ENCODE measurements at places on chromosomes 7 and 10.

DNA sequence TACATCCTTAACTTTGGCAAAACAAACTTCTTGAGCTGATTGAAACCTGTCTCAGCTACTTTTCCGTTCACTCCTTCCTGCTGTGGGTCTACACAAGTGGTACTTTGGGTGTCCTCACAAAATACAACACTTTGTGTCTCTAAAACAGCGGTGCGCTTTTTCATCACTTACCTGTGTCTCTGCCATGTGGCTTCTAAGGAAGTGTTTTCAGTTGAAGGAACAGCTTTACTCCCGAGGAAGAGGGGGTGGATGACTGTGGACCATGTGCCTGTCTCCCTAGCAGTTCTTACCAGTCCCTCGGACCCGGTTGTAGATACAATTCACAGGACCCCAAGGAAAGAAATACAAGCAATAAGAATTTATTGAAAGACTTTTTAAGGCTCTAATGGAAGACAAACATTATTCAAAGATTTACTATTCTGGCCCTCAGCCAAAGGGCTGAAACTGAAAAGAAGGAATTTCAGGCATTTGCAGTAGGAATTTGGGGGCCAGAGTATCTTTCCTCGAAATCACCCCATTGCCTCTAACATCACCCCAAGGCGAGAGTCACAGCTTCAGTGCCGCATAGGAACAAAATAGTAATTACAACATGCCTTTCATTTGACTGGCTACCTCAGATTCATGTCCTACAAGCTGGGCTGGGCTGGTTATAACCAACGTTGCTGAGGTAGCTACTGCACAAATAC lies 246.3 kb downstream of the ACTR3B start:
- no peak for DNase-seq

GRCh38 chr7:21146642-21147423 lies 281.1 kb upstream of the SP4 start:
- DNase-seq = no peak

DNA sequence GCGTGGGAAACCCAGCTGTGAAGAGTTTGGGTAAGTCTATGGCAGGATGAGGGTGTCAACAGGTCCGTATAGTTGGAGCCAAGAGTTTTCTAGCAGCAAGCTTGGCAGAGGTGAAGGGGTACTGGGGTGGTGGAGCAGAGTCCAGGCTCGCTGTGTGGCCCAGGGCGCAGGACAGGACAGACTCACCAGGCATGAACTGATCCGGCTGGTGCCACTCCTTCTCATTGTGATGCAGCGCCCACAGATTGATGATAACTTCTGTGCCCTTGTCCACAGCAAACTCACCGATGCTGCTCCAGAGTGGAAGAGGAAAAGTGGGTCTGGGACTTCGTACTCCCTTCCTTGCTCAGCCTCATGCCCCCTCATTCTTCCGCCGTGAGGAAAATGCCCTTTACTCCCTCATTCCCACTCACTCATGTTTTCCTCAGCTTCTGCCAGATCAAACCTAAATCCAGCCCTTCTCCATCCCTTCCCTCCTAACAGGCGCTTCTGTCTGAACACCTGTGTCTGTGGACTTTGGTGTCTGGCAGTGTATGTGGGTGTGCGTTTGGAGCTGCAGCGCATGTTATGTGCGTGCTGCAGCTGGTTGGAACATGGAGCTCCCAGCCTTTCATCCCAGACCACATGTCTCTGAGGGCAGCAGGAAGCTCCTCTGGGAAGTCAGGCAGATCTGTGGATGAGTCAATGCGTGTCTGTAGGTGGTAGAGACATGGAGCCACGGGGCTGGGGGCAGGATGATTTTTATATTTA lies 5.7 kb downstream of the CYP17A1 start:
- DNase-seq = peak; percentile 41

DNA sequence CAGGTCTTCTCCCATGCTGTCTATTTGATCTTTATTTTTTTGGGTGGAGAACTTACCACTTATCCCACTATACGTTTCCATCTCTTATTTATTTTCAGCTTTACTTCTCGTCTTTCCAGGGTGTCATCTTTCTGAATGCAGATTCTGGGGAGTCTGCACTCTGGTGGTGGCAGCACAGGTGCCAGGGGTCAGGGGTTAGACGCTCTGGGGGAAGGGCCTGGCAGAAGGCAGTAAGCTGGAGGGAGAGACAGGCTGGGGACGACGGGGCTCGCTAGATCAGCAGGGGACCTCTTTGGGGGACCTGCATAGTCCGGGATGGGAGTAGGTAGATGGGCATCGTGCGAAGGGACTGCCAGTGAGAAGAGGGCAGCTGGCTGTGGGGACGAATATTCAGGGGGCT lies 22.3 kb downstream of the CHST12 start:
- DNase-seq = no peak

- no peak for DNase-seq
Measured at GRCh38 chr7:146414937-146415336, 298.3 kb downstream of the CNTNAP2 start.

- no peak for DNase-seq
Measured at GRCh38 chr7:6646465-6646864, 9.3 kb downstream of the ZNF316 start.

- DNase-seq = no peak
Measured at GRCh38 chr10:61890881-61891409, 10.6 kb upstream of the ARID5B start.

- DNase-seq = no peak
Measured at GRCh38 chr7:3174515-3175284, 126.4 kb upstream of the SDK1 start.

DNA sequence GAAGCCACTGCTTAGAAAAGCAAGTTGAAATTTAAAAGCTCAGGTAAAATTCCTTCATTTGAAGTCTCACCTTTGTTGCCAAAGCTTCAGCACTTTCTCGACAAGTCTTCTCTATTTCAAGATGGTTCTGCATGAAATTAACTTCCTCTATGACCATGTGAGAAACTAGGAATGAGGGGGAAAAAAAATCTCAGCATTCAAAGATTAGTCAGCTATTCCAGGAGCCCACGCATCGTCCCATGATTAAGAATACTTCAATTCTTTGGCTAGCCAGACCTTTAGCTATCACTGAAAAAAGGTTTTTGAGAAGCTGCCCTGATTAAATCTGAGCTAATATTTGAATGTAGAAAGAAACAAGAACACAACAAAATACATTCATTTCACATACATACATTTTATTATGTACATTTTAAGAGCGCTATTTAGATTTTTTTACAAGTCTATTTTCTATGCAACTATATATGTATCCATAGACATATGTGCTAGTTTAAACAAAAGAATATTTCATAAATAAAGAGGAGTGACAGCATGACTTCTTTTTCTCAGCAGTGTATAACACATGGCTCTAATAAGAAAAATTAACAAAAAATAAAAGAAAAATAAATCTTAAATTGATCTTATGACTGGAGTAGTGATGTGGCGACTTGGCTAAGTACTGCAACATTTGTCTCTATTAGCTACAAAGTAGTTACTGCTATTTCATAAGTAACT lies 44.8 kb downstream of the SHTN1 start:
- no peak for DNase-seq

DNA sequence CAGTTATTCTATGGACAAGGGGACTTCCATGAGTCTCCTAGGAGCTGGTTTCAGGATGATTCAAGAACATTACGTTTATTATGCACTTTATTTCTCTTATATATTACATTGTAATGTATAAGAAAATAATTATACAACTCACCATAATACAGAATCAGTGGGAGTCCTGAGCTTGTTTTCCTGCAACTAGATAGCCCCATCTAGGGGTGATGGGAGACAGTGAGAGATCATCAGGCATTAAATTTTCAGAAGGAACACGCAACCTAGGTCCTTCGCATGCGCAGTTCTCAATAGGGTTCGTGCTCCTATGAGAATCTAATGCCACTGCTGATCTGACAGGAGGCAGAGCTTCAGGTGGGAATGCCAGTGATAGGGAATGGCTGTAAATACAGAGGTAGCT lies 137.9 kb downstream of the ANKRD30A start:
- no peak for DNase-seq

DNA sequence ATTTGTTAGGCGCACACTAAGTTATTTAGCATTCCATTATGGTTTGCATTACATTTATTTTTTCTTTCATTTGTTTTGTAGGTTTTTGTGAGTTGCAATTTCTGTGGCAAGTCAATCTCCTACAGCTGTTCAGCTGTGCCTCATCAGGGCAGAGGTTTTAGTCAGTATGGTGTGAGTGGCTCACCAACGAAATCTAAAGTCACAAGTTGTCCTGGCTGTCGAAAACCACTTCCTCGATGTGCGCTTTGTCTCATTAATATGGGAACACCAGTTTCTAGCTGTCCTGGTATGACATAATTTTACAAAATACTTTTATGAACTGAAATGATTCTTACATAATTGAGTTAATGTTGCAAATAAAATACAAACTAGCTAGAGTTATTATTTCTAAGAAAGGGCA lies 29.5 kb downstream of the MIOS start:
- DNase-seq = no peak

DNA sequence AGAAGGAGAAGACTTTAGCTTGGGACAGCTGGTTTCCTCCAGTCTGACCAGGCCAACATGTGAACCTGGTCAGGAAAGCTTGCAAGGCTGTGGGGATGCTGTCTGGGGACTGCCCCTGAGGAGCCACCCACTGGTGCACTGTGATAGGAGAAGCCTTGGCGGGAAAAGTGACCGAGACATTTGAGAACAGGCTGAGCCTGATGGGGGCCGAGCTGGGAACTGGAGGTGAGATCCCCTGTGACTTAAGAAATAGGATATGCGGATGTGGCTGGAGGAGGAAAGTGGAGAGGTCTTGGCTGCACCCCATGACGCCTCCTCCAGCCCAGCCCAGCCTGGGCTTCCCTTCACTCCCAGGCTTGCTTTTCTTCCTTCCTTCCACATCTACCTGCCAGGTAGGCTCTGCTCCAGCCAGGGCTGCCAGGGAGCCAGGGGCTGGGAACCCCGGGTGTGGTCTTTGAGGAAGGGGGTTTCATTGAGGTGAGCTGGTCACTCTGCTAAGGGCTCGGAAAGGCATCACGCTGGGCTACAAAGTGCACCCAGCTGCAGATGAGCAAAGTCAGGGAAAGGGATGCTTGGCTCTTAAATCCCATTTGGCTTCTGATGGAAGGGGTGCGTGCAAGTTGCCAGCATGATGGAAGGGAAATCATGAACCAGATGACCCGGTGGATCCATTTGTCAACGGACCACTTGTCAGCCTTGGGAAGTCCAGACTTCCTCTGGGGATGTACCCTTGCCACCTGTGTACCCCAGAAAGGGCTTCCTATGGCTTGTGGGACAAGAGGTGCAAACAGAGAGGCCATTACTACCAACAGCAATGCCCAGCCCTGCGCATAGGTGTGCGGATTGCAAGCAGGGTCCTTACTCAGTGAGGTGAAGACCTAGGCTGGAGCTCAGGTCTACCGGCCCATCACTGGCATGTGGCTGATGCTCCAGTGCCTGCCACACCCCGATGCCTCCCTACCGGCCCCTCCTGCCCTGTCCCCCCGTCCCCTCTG lies 66.3 kb downstream of the C10orf143 start:
- DNase-seq = no peak

All from hepatic stellate cell (primary cell).